A673 (cell line): ENCODE measurements at places on chromosomes 6 and 20. TPM values are rescaled to one million over a fixed set of nuclear protein-coding genes. Genes with fewer than 3 reads are reported as not detected.

GRCh38 chr20:41507436-41507835 is 110.7 kb downstream of the CHD6 start:
- H3K4me1 ChIP-seq: no peaks in the 10 kb centered on the region
- no peaks in the 10 kb centered on the region for H3K27me3 ChIP-seq
- no peak for DNase-seq

DNA sequence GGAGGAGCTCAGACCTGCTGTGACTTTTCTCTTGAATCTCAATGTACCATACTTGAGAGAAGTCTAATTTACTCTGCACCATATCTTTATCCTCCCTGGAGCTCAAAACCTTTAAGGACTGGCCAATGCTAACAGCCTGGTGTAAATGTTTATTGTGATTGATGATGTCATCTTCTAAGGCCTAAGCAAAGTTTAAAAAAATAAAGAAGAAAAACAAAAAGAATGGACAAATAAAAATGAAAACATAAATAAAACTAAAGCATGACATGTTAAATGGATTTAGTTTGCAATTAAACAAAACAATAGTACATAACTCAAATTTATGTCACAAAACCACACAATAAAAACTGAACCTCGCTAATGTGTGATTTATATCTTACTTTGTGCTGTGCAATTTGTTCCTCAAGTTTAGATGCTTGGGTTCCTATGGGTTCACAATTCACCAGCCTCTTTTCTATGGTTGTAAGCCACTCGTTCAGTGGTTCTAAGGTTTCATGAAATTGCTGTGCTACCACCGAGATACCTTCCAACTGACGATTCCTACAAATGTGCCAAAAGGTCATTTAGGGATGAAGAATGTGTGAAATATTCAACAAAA is 113.0 kb downstream of the DST start:
- H3K27me3 ChIP-seq: no peaks in the 10 kb centered on the region
- peaks cover 15% of the 10 kb centered on the region for H3K4me1 ChIP-seq
- H3K4me3 ChIP-seq: no peak overlapping the region
- H3K27ac ChIP-seq: no peak overlapping the region

DNA sequence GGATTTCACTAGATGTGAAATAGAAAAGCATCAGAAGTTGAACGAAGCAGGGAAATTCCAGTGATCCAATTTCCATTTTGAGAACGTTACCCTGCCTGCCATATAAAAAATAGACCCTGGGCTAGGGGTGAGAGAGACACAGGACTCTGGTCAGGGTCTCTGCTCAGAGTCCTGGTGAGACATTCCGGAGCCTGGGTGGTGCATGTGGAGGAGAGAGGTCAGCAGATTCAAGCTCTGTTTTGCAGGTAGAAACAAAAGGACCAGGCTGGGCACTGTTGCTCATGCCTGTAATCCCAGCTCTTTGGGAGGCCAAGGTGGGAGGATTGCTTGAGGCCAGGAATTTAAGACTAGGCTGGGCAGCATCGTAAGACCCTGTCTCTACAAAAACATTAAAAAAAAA is 17.9 kb downstream of the PKIG start:
- DNase-seq: no peak
- no peaks in the 10 kb centered on the region for H3K36me3 ChIP-seq
- peaks cover 47% of the 10 kb centered on the region for H3K4me1 ChIP-seq
- no peak overlapping the region for H3K4me3 ChIP-seq

- DNase-seq: peak; percentile 68
- no peaks in the 10 kb centered on the region for H3K36me3 ChIP-seq
- H3K4me3 ChIP-seq: no peak overlapping the region
- peaks cover 25% of the 10 kb centered on the region for H3K4me1 ChIP-seq
Observed at GRCh38 chr6:134288538-134289203, 29.2 kb downstream of the SGK1 start.

- no peaks in the 10 kb centered on the region for H3K27me3 ChIP-seq
- H3K36me3 ChIP-seq: no peaks in the 10 kb centered on the region
- no peak overlapping the region for H3K27ac ChIP-seq
- DNase-seq: no peak
- H3K4me3 ChIP-seq: no peak overlapping the region
- H3K4me1 ChIP-seq: no peaks in the 10 kb centered on the region
Observed at GRCh38 chr6:11460837-11461661, 76.5 kb upstream of the TMEM170B start.

Gene DLK2
- total RNA-seq: 0.37 and 0.67 TPM in 2 replicates

DNA sequence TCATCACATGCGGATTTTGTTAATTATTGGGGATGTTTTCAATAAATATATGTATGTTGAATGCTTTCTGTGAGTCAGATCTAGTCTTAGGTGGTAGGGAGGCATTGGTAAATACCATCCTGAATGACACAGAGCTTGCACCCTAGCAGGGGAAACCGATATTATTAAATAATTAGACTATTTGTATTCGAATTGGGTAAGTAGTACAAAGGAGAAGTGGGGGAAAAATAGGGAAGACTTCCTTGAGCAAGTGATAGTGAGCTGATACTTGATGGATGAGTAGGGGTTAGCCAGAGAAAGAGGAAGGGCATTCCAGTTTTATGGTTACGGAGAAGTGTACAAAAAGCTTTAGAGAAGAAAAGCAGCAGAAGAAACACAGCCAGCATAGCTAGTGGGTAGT is 1.5 kb downstream of the RIOK1 start:
- no peaks in the 10 kb centered on the region for H3K27me3 ChIP-seq
- H3K27ac ChIP-seq: no peak overlapping the region
- peak overlapping the region; percentile 72 for H3K4me3 ChIP-seq
- DNase-seq: no peak

DNA sequence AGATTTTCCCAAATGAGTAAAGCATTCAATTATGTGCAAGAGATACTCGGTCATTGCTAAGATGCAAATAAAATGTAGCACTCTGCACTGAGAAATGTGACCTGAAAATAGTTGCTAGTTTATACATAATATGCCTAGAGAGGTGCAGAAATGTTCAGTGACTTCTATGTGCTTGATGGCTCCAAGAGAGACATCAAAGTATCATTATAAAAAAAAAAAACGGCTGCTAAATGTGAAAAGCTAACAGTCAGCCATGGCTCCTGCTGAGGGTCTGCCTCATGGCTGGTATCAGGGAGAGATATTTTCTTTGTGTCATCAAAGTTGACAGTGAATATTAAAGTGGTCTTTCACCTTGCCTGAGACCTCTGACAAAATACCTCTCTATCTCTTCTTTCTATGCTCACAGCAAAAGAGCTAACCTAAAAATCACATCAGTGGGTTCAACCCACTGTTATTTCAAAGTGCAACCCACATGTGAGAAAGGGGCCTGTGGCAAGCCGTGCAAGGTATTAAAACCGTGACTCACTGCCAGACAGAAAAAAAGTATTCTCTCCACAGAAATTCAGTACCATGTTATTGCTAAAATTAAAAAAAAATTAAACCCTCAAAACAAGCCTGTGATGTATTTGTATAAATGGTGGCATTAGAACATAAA is 259.0 kb downstream of the HIVEP2 start:
- H3K36me3 ChIP-seq: no peaks in the 10 kb centered on the region
- no peak overlapping the region for H3K27ac ChIP-seq
- no peaks in the 10 kb centered on the region for H3K27me3 ChIP-seq
- no peak overlapping the region for H3K4me3 ChIP-seq
- DNase-seq: no peak
- H3K4me1 ChIP-seq: no peaks in the 10 kb centered on the region

GRCh38 chr6:83311231-83311630 is 118.1 kb downstream of the RWDD2A start:
- no peak overlapping the region for H3K4me3 ChIP-seq
- H3K27ac ChIP-seq: no peak overlapping the region
- no peaks in the 10 kb centered on the region for H3K36me3 ChIP-seq
- no peaks in the 10 kb centered on the region for H3K27me3 ChIP-seq
- DNase-seq: no peak
- H3K4me1 ChIP-seq: no peaks in the 10 kb centered on the region

Gene BPIFB1
- total RNA-seq: not detected in 2 replicates

Gene SLC4A11
- total RNA-seq: 1.1 and 1.5 TPM in 2 replicates

GRCh38 chr20:10462516-10462915 is 27.4 kb downstream of the SLX4IP start:
- DNase-seq: no peak
- no peak overlapping the region for H3K27ac ChIP-seq
- H3K4me1 ChIP-seq: peaks cover 20% of the 10 kb centered on the region
- no peak overlapping the region for H3K4me3 ChIP-seq
- H3K27me3 ChIP-seq: no peaks in the 10 kb centered on the region

Gene BTNL2
- total RNA-seq: not detected in 2 replicates

Gene ADTRP
- not detected in 2 replicates for total RNA-seq

DNA sequence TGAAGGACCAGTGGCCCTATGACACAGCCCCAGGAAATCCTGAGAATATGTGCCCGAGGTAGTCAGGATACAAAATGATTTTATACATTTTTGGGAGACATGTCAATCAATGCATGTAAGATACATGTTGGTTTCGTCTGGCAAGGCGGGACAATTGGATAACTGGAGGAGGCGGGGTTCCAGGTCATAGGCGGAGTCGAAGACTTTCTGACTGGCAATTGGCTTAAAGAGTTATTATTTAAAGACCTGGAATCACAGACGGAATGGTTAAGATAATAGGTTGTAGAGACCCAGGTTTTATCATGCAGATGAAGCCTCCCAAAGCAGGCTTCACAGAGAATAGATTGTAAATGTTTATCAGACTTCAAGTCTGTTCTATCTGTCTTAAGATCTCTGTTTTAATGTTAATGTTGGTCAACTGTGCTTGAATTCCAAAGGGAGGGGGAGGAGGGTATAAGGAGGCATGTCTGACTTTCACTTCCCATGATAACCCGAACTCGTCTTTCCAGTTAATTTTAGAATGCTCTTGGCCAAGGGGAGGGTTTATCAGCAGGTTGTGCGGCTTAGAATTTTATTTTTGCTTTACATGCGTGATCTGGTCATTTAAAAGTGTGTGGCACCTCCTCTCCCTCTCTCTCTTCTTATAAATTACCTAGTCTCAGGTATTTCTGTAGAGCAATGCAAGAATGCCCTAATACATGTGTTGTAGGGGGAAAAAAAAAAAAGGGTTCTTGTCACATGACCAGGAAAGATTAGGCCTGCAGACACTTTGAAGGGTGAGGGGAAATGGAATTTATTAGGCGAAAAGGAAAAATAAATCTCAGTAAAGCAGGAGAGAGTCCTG is 230.7 kb downstream of the NFATC2 start:
- no peak overlapping the region for H3K27ac ChIP-seq
- H3K27me3 ChIP-seq: no peaks in the 10 kb centered on the region
- H3K4me3 ChIP-seq: no peak overlapping the region
- DNase-seq: no peak
- H3K36me3 ChIP-seq: no peaks in the 10 kb centered on the region

Gene WFDC12
- total RNA-seq: not detected in 2 replicates

DNA sequence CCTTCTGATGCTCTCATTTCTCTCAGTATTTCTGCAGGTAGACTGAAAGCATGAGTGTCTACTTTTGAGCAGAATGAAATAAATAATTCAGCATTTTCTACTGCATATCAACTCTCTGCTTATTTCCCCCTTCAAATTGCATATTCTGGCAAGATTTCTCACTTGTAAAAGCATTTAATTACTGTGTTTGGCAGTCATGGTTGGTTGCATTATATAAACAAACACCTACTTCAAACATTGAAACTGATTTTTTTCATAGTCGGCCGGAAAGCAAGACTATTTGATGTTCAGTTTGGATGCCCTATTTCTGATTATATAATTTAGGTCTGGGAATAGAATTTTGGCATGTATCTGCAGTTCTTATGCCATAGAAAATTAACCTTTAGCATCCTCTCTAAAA is 73.1 kb downstream of the PLEKHG1 start:
- no peaks in the 10 kb centered on the region for H3K27me3 ChIP-seq
- no peak overlapping the region for H3K27ac ChIP-seq
- H3K4me3 ChIP-seq: no peak overlapping the region
- H3K36me3 ChIP-seq: no peaks in the 10 kb centered on the region
- no peak for DNase-seq

DNA sequence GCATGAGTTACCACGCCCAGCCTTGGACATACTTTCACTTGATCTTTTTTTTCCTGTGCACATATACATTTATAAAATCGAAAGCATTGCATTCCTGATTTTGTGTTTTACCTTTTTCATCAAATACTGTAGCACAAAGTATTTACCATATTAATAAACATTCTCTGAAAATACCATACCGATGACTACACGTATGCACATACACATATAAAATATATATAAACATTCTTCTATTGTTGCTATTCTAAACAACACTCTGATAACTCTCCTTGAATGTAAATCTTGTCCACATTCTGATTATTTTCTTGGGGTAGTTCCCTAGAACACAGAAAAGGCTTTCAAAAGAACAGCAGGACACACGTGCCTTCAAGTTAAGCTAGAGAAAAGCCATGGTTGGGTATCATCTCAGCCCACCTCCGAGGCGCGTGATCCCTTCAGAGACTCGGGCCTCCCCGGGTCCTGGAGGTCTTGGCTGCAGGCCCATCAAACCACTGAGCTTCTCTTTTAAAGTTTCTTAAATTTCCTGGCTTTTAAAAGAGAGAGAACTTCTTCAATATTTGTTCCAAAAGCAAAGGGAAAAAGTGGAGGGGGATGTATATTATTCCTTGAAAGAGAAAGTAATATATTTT is 198.1 kb downstream of the MYLK4 start:
- no peak overlapping the region for H3K27ac ChIP-seq
- H3K4me1 ChIP-seq: no peaks in the 10 kb centered on the region
- no peaks in the 10 kb centered on the region for H3K36me3 ChIP-seq
- no peaks in the 10 kb centered on the region for H3K27me3 ChIP-seq
- H3K4me3 ChIP-seq: no peak overlapping the region

DNA sequence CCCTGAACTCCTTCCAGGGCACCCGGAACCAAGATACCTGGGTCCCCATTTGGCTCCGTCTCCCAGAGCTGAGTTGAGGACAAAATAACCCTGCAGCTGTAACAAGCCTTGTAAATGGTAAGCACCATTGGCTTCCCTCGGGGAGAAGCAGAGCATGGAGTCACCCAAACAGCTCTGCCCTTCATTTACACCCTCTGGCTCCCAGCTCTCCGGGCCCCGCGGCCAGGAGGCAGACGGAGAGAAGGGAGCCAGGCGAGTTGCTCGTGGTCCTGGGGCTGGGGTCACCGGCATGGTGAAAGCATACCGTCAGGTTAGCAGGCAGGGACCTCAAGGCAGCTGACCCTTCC is 2.1 kb downstream of the TFEB start:
- H3K27ac ChIP-seq: peak overlapping the region; percentile 54
- no peaks in the 10 kb centered on the region for H3K27me3 ChIP-seq
- DNase-seq: no peak
- H3K36me3 ChIP-seq: no peaks in the 10 kb centered on the region
- peak overlapping the region; percentile 74 for H3K4me3 ChIP-seq
- H3K4me1 ChIP-seq: peaks cover 31% of the 10 kb centered on the region

DNA sequence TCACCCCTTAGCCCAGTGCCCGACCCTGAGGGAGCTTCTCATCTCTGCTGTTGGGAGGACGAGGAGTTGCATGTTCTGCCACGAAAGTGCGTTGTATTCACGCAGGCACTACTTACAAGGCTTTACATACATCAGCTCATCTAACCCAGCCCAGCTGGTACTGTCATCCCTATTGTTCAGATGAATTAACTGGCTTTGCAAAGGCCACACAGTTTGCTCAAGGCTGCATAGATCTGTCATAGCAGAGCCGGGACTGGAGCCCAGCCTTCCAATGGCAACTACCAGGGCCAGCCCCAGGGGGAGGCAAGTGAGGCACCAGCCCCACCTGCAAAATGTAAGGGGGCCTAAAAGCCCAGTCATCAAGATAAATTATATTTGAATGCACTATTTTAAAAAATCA is 257.6 kb downstream of the NFATC2 start:
- no peaks in the 10 kb centered on the region for H3K36me3 ChIP-seq
- H3K4me1 ChIP-seq: no peaks in the 10 kb centered on the region
- no peak for DNase-seq

Gene BMP6
- 1.7 and 1.9 TPM in 2 replicates for total RNA-seq

Gene NOX3
- not detected in 2 replicates for total RNA-seq

Gene NR2E1
- not detected in 2 replicates for total RNA-seq

- H3K27ac ChIP-seq: no peak overlapping the region
- DNase-seq: no peak
- H3K27me3 ChIP-seq: no peaks in the 10 kb centered on the region
- peaks cover 66% of the 10 kb centered on the region for H3K36me3 ChIP-seq
Observed at GRCh38 chr6:36865835-36866234, 8.8 kb downstream of the PPIL1 start.
